Thymus (tissue), 14 donors: ENCODE measurements at places on chromosomes 1 and 21. TPM values are rescaled to one million over a fixed set of nuclear protein-coding genes. Genes with fewer than 3 reads are reported as not detected.
A peak's percentile ranks its signal among the peaks of the same experiment; 100 is the strongest.

TNFRSF8 gene
- 0.94 TPM for total RNA-seq

DNA sequence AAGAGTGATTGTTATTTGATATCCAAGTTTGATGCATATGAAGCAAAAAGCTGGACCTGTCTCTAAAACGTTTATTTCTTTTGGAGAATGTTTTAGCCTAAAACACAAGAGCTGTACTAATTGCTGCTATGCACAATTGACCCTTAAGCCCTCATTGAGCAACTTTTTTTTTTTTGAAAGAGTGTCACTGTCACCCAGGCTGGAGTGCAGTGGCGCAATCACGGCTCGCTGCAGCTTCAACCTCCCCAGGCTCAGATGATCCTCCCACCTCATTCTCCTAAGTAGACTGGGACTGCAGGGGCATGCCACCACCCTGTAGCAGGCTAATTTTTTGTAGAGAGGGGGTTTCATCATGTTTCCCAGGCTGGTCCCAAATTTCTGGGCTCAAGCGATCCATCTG lies 129.1 kb downstream of the PIK3R3 start:
- no peak for DNase-seq

DNA sequence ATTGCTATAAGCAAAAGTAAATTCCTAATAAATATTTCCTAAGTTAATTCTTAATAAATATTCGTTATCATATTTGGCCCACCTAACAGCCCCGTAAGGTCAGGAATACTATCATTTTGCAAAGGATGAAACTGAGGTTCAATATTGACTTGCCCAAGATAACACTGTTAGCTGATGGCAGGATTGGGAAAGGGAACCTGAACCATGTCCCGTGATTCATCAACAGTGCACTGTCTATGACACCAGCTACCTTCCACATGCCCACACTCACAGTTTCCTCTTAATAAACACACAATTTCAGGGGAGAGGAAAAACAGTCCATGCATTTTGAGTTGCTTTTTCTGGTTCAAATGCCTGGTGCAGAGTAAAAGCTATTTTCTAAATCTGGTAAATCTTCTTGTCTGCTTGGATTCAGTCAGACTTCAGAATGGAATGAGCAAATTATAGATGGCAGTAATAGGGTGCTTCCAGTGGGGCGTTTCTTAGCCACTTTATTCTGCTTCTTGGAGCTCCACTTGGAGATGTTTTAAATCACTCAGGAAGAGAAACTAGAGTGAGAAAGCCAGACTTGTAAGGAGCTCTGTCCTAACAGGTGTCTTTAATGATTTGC lies 354.6 kb downstream of the PDE4B start:
- DNase-seq = no peak

GRCh38 chr21:29737186-29737585 lies 202.6 kb downstream of the GRIK1 start:
- DNase-seq = no peak

DNA sequence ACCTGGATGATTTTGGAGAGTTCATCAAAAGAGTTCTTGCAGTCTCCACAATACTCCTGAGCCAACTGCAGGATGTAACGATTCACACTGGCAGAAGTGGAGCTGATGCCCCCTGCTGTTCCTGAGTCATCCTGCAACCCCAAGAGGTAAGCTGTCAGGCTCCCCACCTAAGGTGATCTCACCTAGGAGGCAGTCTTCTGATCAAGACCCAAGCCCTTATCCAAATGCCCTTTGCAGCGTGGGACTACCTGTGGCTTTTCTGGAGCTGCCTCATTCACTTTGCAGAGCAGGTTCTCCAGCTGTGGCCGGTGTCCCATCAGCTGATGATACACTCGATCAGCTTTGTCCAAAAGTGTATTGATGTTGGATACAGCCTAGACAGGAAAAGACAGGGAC lies 96.4 kb downstream of the UBR4 start:
- peak; percentile 22 for DNase-seq

KISS1 gene
- 0.90 TPM for total RNA-seq

LDLRAD1 gene
- not detected for total RNA-seq
